ENCODE measurements at places on chromosomes 7 and 10.

GRCh38 chr10:57506414-57507094 lies 761.1 kb downstream of the IPMK start:
- no peak for DNase-seq

DNA sequence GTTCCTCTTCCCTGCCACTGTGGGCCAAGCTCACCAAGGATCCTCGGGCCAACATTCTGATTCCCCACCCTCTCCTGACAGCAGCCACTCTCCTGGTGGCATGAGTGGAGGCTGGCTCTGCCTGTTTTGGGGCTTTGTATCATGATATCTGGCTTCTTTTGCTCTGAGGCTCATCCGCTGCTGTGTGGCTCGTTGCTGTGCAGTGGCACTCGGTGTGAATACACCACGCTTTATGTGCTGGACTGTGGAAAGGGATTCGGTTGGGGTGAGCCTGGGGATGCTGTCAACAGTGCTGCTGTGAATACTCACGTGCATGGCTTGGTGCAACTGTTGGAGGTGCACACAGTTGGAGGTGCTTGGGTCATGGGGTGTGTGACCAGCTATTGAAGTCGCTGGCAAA lies 208.5 kb downstream of the COBL start:
- no peak for DNase-seq

- DNase-seq = peak; percentile 50
Observed at GRCh38 chr10:43671659-43672531, 23.2 kb upstream of the ZNF32 start.

DNA sequence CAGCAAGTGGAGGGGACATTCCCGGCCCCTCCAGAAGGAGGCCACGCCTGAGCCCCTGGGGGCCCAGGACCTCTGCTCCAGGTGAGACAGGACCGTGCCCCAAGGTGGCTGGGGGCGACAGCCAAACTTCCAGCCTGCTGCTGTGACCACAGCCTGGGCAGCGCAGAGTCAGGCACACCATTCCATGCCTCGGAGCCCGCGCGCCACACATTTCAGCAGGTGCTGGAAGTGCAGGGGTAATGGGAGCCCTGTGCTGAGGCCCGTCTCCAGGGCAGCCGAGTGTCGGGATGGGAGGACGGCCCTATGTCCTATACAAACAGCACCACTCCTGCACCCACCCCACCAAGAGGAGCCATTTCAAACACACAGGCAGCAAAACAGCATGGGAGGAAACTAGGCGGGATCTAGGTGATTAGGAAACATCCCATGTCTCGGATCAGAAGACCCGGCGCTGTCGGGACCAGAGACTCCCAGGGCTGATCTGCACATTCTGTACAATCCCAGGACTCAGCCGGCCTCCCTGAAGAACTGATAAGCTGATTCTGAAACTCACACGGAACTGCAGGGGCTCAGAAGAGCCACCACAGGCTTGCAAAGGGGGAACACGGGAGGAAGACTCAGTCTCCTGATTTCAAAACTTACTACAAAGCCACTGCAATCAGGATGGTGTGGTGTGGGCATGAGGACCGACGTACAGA lies 272.3 kb downstream of the ELFN1 start:
- DNase-seq = no peak

DNA sequence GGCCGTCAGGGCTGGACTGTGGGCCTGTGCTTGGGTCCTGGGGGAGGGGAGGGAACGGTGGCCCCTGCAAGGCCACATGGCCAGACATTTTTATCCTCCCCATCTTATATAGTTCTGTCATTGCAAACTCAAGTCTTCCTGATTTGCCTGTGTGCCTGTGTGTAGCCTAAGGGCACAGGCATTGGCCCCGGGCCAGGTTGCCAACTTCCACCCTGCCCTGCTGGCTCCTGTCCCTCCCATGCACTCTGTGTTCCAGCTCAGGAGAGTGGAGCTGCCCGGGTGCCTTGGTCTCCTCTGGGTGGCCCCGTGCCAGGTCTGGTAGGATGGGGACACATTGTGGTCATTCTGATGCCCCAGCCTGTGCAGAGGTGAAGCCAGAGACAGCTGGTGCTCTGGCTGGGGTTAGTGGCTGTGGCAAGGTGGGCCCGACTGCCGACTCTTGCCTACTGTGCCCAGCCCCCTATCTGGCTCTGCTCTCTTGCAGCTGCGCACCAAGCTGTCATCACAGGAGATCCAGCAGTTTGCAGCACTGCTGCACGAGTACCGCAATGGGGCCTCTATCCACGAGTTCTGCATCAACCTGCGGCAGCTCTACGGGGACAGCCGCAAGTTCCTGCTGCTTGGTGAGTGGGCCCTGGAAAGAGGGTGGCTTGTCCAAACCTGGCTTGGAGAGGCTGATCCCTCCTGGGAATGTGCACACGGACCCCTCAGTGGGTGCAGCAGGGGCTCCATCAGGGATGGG lies 14.8 kb downstream of the NACAD start:
- no peak for DNase-seq

- no peak for DNase-seq
Observed at GRCh38 chr7:6198689-6199595, 73.5 kb downstream of the CYTH3 start.

DNA sequence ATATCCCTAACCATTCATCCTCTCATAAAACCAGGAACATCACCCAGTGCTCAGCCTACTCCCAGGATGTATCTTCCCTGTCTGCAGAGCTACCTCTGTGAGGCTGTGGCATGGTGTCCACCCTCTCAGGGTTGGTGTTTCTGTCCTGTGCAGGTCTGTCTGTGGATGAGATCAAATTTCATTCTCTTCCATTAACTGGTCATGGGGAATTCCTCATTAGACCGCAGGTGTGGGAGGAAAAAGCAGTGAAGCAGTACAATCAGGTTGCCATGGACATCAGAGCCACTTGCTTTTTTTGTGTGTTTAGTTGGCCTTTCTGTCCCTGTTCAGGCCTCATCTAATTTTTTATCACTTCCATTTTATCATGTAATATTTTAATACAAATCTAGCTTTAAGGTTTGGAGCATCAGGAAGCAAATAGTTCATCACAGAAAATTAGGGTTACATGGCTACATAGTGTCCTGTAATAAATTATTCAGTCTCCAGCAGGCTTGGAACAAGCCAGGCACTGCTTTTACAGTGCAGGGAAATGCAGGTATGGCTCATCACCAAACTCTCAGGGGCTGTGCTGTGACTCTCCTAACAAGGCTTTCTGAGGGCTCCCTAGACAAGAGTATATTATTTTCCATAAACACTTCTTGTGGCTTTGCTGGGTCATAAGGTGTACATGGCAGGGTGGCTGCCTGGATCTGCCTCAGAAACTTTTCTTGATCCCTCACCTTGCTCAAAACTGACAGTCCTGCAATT lies 594.9 kb upstream of the IGFBP3 start:
- no peak for DNase-seq

DNA sequence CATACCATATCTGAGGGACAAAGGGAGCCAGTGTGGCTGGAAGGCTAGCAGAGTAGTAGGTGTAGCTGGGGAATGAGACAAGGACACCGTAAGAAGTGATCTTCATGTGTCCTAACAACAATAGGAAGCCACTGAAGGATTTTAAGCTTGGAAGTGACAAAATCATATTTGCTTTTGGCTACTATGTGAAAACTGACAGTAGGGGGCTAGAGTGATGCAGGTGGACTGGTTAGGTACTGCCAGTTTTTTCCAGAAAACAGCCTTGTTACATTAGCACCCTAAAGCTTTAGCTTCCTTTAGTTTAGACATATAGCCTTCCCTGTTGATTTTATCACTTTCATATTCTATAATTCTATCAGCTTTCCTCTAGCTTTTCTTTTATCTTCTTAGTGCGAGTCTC lies 637.1 kb downstream of the ANKRD7 start:
- DNase-seq = no peak

GRCh38 chr10:46540412-46541016 lies 15.9 kb downstream of the GPRIN2 start:
- no peak for DNase-seq

GRCh38 chr7:135263321-135263970 lies 29.8 kb downstream of the STRA8 start:
- no peak for DNase-seq

DNA sequence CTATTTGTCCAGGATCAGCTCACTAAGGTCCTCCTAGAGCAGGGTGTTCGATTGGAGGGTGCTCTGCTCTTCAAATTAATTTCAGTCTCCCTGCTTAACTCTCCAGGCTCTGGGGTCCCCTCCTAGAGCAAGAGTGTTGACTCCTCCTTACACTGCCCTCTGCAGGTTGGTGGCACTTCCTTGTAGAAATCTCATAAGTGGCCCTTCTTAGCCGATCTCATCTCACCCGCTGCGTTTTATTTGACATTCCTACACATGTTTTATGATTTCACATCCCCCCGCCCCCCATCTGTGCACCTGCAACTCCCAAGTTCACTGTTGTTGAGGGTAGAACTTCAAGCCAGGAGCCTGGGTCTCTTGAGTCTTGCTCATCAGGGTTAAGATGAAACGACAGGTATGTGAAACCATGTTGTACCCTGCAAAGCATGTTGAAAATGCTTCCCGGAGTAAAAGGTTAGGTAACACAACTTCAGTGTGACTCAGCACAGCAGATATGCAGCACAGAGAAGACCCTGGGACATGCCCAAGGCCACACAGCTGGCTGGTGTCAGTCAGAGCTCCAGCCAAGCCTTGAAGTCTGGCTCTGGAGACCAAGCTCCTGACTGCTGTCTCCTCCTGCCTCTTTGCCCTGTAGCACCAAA lies 171.2 kb downstream of the PRKAG2 start:
- peak; percentile 42 for DNase-seq

- DNase-seq = no peak
Observed at GRCh38 chr7:135710417-135711138, 17.4 kb downstream of the SLC13A4 start.

DNA sequence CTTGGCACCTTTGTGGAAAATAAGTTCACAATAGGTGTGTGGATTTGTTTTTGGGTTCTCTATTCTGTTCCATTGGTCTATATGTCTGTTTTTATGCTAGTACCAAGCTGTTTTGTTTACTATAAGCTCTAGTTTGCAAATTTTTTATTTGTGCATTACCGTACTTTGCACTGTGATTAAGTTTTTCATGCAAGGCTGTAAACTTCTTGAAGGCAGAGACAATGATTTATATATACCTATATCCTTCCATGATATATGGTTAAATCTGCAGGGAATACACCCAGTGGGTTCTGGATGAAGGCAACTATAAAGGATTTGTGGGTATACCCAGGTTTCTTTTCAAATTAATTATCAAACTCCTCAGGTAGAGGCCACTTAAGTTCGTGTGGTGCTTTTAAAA lies 91.8 kb upstream of the PDLIM1 start:
- DNase-seq = no peak

- DNase-seq = no peak
Observed at GRCh38 chr10:99844433-99844955, 62.1 kb downstream of the ABCC2 start.

DNA sequence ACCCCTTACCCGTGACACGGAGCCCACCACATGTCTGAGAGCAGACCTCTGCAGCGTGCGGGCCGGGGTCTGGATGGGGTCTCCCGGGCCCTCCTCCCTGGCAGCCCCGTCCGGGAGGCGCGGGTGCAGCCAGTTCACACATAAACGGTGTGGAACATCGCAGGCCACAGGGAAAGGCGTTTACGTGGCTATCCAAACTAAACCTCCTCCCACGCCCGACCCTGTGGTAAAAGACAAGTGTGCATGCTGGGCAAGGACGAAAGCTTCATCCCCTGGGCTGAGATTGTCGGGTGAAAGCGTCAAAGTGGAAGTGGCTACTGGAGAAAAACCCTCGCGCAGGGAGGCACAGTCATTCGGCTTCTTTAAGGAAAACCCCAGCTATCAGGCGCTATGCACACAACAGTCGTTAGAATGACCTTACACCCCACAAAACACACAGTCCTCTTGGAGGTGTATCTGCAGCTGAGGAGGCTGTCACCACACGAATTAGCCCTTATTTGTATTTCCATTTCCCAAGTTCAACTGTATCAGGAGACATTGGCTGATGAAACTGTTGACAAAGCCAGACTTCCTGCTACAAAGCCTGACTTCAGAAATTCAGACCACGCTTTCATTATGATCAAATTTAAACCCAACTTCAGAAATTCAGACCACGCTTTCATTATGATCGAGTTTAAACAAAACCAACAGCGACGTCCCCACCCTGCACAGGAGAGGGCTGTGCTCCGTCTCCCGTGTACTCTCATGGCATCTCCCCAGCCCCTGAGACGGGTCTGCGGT lies 15.3 kb downstream of the GPER1 start:
- no peak for DNase-seq

DNA sequence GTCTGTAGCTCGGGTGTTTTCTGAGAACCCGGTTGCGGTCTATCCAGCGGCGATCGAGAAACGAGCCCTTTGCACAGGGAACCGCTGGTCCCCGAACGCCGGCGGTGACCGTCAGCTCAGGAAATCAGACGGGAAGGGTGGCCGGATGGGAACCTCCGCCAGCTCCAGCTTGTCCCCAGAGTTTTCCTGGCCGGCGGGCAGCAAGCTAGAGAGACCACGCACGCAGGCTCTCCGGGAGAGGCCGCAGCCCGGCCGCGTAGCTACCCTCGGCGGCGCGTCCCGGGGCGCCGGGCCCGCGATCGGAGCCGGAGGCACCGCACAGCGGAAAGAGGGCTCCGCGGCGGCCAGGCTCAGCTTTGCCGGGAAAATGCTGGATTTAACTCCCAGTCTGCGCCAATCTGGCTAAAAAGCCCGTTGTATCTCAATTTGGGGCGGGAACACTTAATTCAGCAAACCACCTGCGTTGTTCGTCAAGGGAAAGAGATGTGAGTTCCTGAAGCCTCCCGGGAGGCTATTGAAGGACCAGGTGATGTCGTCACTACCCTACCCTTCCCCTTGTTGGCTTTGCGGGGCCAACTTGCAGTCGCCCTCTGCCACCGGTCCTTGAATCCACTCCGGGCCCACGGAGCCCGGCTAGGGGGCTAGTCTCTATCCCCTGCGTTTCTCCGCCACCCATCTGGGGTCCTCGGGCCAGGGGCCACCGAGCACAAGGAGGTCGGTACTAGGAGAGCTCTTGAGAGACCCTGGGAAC lies 859 bp upstream of the CH25H start:
- DNase-seq = no peak

- DNase-seq = no peak
Observed at GRCh38 chr7:105837765-105838626, 38.4 kb downstream of the ATXN7L1 start.

DNA sequence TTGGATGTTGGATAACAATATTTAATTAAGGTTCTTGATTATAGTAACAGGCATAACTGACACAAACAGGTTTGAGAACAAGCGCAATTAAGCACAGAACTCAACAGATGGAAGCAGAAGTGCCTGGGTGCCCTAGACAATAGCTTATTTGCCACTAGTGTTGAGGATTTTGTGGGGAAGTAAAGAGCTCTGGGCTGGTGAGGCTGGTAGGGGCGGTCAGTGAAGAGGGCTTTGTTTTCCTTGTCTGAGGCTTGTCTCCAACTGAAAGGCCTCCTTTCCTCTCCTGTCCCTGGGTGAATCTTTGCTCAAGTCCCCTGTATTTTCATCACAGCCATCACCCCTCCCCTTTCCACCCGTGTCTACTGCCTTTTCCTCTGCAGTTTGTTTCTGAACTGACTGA lies 104.6 kb downstream of the KAT6B start:
- DNase-seq = no peak

- DNase-seq = peak; percentile 90
Observed at GRCh38 chr10:3482200-3482993, 302.6 kb downstream of the KLF6 start.

- DNase-seq = no peak
Observed at GRCh38 chr10:103455235-103455634, 3.1 kb upstream of the CALHM2 start.

- DNase-seq = no peak
Observed at GRCh38 chr10:29827512-29827911, 192.7 kb upstream of the SVIL start.
